ENCODE measurements at places on chromosomes 1 and 21.

- DNase-seq = peak; percentile 35
Observed at GRCh38 chr1:183069562-183070216, 46.5 kb downstream of the LAMC1 start.

- DNase-seq = no peak
Observed at GRCh38 chr1:160776178-160776577, 19.8 kb upstream of the LY9 start.

GRCh38 chr1:94741510-94741909, 78.6 kb upstream of the SLC44A3 start:
- no peak for DNase-seq

DNA sequence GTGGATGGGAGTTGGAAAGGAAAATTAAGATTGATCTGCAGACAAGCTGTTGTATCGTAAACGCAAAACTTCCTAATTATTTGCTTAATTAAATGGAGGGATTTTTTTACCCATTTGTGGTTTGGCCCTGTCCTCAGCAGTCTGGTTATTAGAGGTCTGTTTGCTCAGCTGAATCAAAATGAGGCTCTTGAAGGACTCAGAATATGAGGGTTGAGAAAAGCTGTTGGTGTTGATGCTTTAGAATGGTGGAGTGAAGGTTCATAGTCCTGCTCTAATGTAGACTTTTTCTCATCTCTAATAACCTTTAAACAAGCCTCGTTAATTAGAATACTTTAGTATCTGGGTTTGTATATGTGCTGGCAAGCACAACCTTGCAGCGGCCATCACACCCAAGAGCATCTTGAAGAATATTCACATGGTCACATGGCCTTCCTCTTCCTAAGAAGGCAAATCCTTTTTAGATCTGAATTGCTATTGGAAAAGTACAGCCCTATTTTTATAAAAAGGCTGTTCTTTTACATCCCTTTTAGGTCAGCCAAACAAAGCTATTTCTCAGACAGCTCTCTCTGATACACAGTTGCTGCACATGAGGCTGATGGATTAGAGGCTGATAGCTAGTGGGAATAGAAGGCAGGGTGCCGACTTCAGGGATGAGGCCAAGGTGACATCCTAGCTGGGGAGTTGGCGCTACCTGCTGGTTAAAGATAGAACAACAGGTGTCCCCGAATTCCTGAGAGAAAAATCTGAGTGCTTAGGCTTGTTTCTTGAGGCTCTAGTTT, 53.8 kb downstream of the MACF1 start:
- DNase-seq = peak; percentile 72

DNA sequence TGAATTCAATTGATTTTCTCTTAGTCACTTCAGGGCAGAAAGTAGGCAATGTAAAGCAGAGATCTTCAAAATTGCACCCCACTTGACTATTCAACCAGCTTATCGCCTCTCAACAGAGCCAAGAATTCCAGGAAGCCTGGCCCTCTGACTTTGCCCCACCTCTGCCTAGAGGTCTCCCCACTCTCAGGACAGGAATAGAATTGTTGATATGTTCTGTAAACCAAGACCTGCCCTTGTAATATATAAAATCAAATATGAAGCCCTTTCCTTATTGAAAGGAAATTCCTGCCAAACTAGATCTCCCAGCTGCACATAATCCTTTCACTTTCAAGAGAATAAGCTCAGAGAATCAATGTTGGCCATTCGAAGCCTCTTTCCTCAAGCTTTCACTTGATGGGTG, 116.1 kb upstream of the DPT start:
- DNase-seq = no peak

DNA sequence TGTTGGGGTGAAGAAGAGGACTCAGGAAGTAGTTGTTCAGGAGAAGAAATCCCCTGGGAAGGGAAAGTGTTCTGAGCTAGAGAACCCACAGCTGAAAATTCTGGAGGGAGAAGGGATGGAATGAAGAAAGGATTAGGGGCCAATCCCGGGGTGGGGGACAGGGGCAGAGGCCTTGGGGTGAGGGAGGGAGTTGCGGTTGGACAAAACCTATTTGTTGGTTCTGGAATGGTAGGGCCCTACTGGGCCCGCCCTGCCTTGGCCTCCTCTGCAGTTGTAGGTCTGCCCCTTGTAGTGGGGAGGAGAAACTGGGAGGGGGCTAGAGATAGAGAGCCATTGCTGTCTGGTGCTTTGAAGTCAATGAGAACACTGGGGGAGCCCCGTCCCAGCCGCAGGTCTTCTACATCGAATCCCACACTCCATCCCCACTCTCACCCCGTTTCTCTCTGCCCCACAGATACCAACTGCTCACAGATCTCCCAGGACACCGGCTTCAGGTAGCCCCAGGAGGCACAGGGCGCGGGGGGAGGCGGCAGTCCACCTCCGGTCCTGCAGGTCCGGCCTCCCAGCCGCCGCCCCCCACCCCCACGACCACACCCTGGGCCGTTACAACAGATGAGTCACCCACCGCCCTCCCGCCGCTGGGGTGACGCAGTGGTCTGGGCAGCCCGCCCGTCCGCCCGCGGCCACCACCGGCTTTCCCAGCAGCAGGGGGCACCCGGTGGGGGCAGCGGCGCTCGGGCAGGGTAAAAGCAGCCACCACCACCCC, 1.1 kb downstream of the TAGLN2 start:
- DNase-seq = peak; percentile 87

DNA sequence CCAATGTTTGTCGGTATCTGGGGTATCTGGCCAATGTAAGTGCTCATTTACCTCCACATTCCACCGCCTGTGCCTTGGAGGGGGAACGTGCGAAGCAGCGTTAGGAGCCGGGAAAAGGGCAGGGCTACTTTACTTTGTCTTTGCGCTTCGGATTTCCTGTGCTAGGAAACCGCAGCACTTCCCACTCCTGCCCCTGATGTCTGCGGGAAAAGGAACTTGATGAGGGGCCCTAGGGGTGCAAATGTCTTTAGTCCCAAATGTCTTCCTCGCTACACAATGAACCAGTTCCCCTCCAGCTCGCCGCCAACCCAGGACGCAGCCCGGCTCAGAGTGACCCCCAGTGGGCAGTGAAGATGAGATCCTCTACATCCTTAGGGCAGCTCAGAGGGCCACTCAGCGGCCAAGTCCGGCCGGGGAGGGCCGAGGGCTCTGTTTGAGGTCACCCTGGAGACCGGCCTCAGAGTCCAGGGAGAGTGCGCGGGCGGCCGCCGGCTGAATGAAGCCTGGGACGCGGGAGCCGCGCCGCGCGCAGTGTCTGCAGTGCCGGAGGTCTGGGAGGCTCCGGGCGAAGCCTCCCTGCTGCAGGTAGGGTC, at the start of gene DYNLT5:
Gene DYNLT5 (plus strand): TSS at position 460 of the 593 bp plus-strand sequence. CDS start 2,200 bp downstream, outside the sequence.
- DNase-seq = peak; percentile 39

- DNase-seq = no peak
Observed at GRCh38 chr1:220511785-220512184, 16.2 kb upstream of the MARK1 start.

DNA sequence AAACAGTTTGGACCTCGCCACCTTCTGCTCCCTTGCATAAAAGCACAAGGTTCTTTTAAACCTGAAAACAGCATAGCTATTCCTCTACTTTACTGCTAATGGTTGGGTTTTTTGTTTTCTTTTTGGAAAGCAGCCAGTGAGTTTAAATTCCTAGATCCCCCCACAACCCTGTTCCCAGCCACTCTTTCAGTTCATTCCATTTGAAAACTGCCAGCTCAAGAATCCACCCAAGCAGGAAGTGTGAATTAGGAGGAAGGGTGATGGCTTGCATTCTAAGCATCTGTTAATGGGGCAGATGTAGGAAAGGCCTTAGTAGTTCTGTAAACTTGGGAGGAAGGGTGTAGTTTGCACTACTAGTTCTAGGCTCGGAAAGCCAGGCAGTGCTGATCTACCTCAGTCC, 172.9 kb upstream of the HOOK1 start:
- peak; percentile 69 for DNase-seq

DNA sequence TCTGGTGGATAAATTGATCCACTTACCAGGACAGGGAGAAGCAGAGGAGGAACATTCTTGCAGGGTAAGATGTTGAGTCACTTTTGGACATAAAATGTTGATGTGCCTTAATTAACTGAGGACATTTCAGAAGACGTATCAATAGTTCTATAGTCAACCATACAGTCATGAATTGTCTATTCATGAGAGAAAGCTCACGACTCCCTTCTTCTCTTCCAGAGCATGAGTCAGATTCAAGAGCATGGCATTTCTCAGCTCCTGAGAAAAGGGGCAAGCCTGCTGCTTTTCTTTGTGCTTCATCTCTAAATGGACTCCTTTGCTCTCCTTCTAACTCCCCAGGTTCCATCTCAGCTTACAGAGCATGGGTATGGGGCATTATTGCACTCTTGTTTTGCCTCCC, 55.7 kb downstream of the ADGRL4 start:
- no peak for DNase-seq

GRCh38 chr1:63322944-63323864, 837 bp downstream of the FOXD3 start:
- no peak for DNase-seq

Measured in fibroblast of upper back skin (primary cell).